ENCODE measurements at places on chromosomes 13 and 19.

DNA sequence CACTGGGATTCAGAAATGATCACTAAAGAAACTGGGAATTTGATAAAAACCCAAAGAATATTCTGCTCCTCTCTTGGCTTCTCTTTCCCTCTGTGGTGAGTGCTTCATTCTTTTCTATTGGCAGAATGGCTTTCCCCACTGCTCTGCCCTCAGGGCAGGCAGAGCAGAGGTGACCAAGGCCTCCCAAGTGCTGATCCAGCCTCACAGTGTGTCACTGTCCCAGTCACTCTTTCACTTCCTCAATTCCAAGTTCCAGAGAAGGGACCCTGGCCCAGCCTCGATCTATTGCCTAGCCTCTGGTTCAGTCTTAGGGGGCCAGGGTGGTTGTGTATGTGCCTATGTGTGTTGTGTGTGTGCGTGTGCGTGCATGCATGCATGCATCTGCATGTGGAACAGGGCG, 180.6 kb upstream of the TMTC4 start:
- no peak for DNase-seq

GRCh38 chr13:88068316-88068715, 397.1 kb downstream of the SLITRK5 start:
- no peak for DNase-seq

- DNase-seq, result no peak
Observed at GRCh38 chr13:95073747-95074311, 227.4 kb downstream of the ABCC4 start.

GRCh38 chr19:43300206-43300605, 30.9 kb upstream of the PSG9 start:
- DNase-seq, result no peak

DNA sequence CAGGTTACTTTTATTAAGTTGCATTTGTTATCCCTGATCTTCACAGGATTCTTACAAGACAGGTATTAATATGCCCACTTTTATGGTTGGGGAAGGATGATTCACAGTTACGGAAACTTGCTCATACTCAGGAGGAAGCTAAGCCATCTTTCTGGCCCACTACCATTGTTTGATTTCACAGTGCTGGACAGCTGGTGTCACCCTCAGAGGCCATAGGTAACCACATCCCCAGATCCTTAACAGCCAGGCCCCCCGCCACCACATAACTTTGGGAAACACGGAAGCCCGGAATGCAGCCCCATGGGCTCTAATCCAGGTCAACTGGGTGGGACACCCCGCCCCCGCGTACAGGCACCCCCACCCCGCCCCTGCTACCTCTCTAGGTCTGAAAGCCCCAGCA, 119.7 kb downstream of the IRS2 start:
- no peak for DNase-seq

GRCh38 chr13:114077933-114078325, 54.5 kb downstream of the RASA3 start:
- no peak for DNase-seq

DNA sequence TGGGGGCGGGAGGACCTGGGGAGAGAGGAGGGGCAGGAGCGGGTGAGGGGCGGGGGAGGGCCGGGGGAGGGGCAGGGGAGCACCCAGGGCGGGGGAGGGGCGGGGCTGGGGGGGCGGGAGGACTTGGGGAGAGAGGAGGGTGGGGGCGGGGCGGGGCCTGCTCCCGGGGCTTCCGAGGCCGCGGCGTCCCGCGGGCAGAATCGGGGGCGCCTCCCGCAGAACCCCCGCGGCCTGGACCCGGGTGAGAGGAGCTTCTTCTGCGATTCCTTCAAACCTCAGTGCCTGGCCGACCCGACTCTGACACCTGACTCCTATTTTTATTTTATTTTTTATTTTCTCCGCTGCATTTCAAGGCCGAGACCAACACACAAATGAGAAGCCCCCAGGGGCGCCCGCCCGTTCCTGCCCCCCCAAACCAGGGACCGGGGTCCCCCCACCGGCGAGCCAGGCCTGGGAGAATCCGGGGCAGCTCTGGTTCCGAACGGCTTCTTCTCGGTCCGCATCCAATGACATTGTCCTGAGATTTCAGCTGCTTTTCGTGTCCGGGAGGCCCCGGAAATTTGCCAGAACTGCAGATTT, 470 bp upstream of the GRTP1 start:
- no peak for DNase-seq

All from stimulated activated CD8-positive, alpha-beta memory T cell treated with anti-CD3 and anti-CD28 coated beads, Interleukin-7, amount 100 ng/mL, for 24 hours (primary cell).